K562 (cell line): ENCODE measurements at places on chromosomes 5 and 9. TPM values are rescaled to one million over a fixed set of nuclear protein-coding genes. Genes with fewer than 3 reads are reported as not detected.

GRCh38 chr5:154412925-154413324, 32.9 kb upstream of the SAP30L start:
- DNase-seq: no peak
- no peaks in the 10 kb centered on the region for H3K27me3 ChIP-seq
- peaks cover 33% of the 10 kb centered on the region; the same call in 2 of the 3 replicates for H3K36me3 ChIP-seq
- no peaks in the 10 kb centered on the region for H3K4me1 ChIP-seq

DNA sequence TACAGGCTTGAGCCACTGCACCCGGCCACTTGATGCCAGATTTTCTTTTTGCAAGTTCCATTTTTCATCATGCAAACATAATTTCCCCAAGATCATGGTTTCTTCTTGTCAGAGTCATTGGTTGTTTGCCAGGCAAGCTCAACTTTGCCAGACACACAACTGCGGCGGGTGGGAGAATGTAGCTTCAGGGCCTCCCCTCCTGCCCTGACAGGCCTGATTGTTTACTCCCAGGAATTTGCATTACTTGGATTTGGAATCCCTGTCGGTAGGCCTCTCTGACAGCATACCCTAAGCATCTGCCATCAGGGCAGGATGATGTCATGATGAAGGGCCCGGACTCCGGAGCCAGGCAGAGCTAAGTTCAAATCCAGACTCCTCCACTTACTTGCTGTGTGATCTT, 15.1 kb downstream of the RPS14 start:
- DNase-seq: no peak
- no peak overlapping the region for H3K4me3 ChIP-seq
- H3K27me3 ChIP-seq: peaks cover 15% of the 10 kb centered on the region
- H3K4me1 ChIP-seq: peaks cover 6% of the 10 kb centered on the region
- no peak overlapping the region for H3K27ac ChIP-seq

DNA sequence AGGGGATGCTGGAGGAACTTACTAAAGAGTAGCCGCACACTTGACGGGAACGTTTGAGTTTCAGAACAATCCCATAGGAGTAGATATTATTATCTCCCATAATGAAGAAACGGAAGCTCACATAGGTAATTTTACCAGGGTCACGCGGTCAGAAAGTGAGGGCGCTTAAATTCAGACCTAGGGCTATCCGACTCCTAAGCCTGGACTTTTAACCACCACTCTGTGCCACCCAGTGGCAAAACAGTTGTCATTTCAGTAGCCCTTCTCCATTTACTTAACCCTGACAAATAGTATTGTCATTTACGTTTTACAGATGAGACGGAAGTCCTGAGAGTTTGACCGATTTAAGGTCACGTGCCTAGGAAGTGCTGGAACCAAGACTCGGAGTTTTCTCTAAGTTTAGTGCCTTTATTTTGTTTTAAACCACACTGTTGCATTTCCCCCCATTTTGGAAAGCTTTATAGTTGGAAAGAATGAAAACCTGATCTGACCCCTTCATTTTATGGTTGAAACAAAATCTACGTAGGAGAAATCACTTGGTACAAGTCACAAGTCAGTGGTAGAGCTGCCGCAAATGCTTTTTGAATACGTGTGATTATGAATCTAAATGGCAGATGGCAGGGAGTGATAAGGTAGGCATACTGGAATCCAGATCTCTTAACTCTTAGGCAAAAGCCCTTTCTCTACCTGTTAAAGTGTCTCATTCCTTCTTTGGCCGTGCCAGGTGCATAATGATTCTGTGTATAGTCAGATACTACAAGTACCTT, 650 bp downstream of the MRRF start:
- H3K4me1 ChIP-seq: peaks cover 26% of the 10 kb centered on the region; the same call in 2 of the 3 replicates
- peak overlapping the region; percentile 94 for H3K27ac ChIP-seq
- H3K27me3 ChIP-seq: no peaks in the 10 kb centered on the region
- peaks cover 60% of the 10 kb centered on the region for H3K36me3 ChIP-seq
- no peak for DNase-seq

GRCh38 chr9:98121058-98121457, 2.0 kb upstream of the TRIM14 start:
- peaks cover 26% of the 10 kb centered on the region; the same call in 2 of the 3 replicates for H3K36me3 ChIP-seq
- no peak overlapping the region for H3K27ac ChIP-seq
- H3K4me3 ChIP-seq: no peak overlapping the region
- peak; percentile 44 for DNase-seq

DNA sequence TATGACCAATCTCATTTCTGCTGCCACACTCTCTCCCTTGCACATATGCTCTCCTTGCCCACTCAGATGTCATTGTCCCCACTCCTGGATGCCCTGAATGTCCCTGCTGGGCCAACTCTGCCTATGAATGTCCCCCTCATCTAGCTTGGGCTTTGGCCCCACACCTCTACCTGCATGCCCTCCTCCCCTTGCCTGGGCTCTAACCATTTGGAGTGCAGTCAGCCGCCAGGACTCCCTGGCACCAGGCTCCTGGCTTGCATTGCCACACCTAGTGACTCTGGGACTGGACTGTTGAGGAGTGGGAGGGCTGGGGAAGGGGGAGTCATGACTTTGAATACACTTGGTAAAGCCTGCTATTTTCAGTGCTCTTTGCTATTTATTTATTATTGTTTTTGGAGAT, 41.6 kb upstream of the POMT1 start:
- H3K36me3 ChIP-seq: peaks cover 94% of the 10 kb centered on the region
- H3K27ac ChIP-seq: no peak overlapping the region
- no peak overlapping the region for H3K4me3 ChIP-seq
- no peaks in the 10 kb centered on the region for H3K27me3 ChIP-seq
- no peak for DNase-seq
- H3K4me1 ChIP-seq: no peaks in the 10 kb centered on the region

- no peaks in the 10 kb centered on the region for H3K36me3 ChIP-seq
- H3K4me1 ChIP-seq: no peaks in the 10 kb centered on the region
- peaks cover 8% of the 10 kb centered on the region; the same call in 2 of the 3 replicates for H3K27me3 ChIP-seq
- no peak overlapping the region for H3K4me3 ChIP-seq
These were observed 99.1 kb upstream of the PRRC1 start for GRCh38 chr5:127418367-127418766.

- H3K4me3 ChIP-seq: no peak overlapping the region
- no peak overlapping the region for H3K27ac ChIP-seq
- H3K4me1 ChIP-seq: no peaks in the 10 kb centered on the region
- no peak for DNase-seq
- peaks cover 59% of the 10 kb centered on the region for H3K27me3 ChIP-seq
- no peaks in the 10 kb centered on the region for H3K36me3 ChIP-seq
These were observed 125.7 kb downstream of the FGF18 start for GRCh38 chr5:171544913-171545765.

GRCh38 chr5:15554542-15554941, 54.6 kb downstream of the FBXL7 start:
- H3K27ac ChIP-seq: no peak overlapping the region
- H3K4me3 ChIP-seq: no peak overlapping the region
- no peaks in the 10 kb centered on the region for H3K36me3 ChIP-seq
- H3K4me1 ChIP-seq: no peaks in the 10 kb centered on the region

GRCh38 chr5:150626853-150627276, 13.6 kb upstream of the SYNPO start:
- H3K36me3 ChIP-seq: no peaks in the 10 kb centered on the region
- H3K4me3 ChIP-seq: no peak overlapping the region
- no peaks in the 10 kb centered on the region for H3K4me1 ChIP-seq
- H3K27me3 ChIP-seq: peaks cover 64% of the 10 kb centered on the region

- peaks cover 4% of the 10 kb centered on the region for H3K27me3 ChIP-seq
- H3K27ac ChIP-seq: no peak overlapping the region
- no peak for DNase-seq
- H3K36me3 ChIP-seq: no peaks in the 10 kb centered on the region
- no peak overlapping the region for H3K4me3 ChIP-seq
These were observed 322.7 kb downstream of the ARHGEF28 start for GRCh38 chr5:73948720-73949119.

DNA sequence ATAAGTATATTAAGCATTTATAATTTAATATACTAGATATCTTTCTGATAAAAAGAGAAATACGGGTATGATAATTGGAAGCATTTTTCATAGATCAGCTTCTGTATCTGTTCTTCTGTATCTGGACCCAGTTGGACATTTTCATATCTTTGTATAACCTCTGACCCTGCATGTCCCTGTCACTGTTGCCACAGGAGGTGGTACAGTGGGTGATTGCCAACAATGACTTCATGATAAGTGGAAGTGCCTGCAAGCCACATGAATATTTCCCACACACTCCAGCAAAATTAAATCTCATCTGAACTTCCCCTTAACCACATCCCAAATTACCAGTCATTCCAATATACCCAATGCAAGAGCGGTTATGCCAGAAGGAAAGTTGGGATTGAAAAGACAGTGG, 376.4 kb downstream of the ARRDC3 start:
- H3K4me3 ChIP-seq: no peak overlapping the region
- no peaks in the 10 kb centered on the region for H3K4me1 ChIP-seq
- no peak overlapping the region for H3K27ac ChIP-seq

- H3K27me3 ChIP-seq: peaks cover 42% of the 10 kb centered on the region
- DNase-seq: no peak
- no peaks in the 10 kb centered on the region for H3K36me3 ChIP-seq
These were observed 209.6 kb upstream of the IRX1 start for GRCh38 chr5:3385991-3386519.

GRCh38 chr5:15577132-15577531, 77.2 kb downstream of the FBXL7 start:
- no peaks in the 10 kb centered on the region for H3K36me3 ChIP-seq
- no peak overlapping the region for H3K4me3 ChIP-seq
- DNase-seq: no peak
- no peaks in the 10 kb centered on the region for H3K4me1 ChIP-seq
- H3K27ac ChIP-seq: no peak overlapping the region

DNA sequence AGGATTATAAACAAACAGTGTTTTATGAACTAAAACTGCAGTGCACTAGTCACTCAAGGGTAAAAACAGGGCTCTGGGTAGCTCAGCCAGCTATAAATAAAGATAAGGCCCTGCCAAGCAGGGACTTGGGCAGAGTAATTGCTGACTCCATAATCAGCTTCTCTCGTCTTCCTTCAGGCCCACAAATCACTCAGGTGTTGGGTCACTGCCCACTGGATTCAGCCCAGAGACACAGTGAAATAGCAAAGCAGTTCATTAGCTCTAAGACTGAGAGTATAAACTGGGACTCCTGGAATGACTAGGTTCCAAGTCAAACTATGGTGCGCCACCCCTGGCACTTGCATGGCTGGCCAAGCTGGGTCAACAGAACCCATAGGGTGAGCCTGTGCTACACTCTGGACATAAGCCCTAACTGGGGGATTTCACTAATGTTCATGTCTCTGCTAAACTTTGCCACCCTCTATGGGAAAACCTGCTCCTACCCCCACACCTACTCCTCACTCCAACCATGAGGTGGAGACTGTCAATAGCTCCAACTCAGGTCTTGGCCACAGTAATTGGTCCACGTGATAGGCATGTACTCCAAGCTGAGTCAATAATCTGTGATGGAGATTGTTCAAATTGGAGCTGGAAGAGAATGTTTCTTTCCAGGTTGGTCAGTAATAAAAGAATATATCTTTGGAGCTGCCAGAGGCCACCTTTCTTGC, 158.5 kb downstream of the SLIT3 start:
- no peaks in the 10 kb centered on the region for H3K36me3 ChIP-seq
- H3K27me3 ChIP-seq: peaks cover 25% of the 10 kb centered on the region
- no peak overlapping the region for H3K4me3 ChIP-seq
- H3K4me1 ChIP-seq: no peaks in the 10 kb centered on the region

DNA sequence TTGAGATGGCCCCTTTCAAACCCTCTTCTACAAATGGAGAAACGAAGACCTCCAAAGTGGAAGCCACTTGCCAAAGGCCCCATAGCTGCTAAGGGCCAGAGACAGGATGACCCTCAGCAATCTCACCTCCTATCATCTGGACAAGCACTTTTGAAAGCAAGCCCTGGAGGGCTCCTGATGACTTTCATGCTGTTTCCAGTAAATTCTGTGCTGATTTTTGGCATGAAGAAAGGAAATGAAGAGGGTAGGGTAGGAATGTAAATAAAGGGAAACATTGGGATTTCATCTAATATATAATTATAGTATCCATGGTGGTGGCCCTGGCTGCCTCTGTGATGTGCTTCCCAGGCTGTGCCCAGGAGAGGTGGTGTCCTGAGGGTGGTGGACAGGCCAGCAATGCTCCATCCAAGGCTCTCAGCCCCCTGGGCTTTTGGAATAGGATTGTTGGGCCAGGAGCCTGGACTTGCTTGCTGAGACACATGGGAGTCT, 208.0 kb upstream of the TRIM32 start:
- H3K36me3 ChIP-seq: no peaks in the 10 kb centered on the region
- DNase-seq: no peak
- no peaks in the 10 kb centered on the region for H3K27me3 ChIP-seq
- no peak overlapping the region for H3K4me3 ChIP-seq
- H3K27ac ChIP-seq: no peak overlapping the region

GRCh38 chr5:35284364-35284763, 54.1 kb upstream of the PRLR start:
- H3K27me3 ChIP-seq: no peaks in the 10 kb centered on the region
- no peaks in the 10 kb centered on the region for H3K4me1 ChIP-seq
- H3K36me3 ChIP-seq: no peaks in the 10 kb centered on the region
- no peak for DNase-seq
- no peak overlapping the region for H3K4me3 ChIP-seq

GRCh38 chr5:115100319-115100955, 69.3 kb downstream of the TRIM36 start:
- DNase-seq: no peak
- no peak overlapping the region for H3K27ac ChIP-seq
- H3K4me1 ChIP-seq: no peaks in the 10 kb centered on the region
- no peak overlapping the region for H3K4me3 ChIP-seq

GRCh38 chr5:154868702-154869101, 10.3 kb downstream of the CNOT8 start:
- no peak for DNase-seq
- no peaks in the 10 kb centered on the region for H3K27me3 ChIP-seq
- peaks cover 76% of the 10 kb centered on the region for H3K36me3 ChIP-seq
- H3K4me3 ChIP-seq: no peak overlapping the region

DNA sequence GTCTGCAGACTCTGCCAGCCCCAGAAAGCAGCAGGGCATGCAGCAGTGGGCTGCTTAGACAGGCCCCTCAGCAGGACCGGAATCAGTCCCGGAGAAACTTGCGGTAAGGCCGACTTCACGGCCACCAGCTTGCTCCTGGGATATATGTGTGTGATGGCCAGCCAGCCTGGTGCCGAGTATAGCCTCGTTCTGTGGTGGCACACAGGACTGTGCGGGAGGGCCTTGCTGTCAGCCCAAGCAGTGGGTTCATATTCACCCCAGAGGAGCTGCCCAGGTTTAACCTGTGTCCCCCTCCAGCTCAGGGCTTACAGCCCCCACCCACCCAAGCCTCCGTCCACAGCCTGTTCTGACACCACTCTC, 112.9 kb downstream of the DAB2IP start:
- H3K27me3 ChIP-seq: peaks cover 95% of the 10 kb centered on the region
- no peak overlapping the region for H3K4me3 ChIP-seq
- DNase-seq: no peak
- H3K4me1 ChIP-seq: no peaks in the 10 kb centered on the region

TMC1 gene
- total RNA-seq: not detected in 2 replicates

ZDHHC11B gene
- 0.16 TPM in 1 of 2 replicates, not detected in the other for total RNA-seq

CYLC2 gene
- not detected in 2 replicates for total RNA-seq

GTF2H2 gene
- 51.8 and 54.0 TPM in 2 replicates for total RNA-seq

GCNT4 gene
- 0.02 TPM in 1 of 2 replicates, not detected in the other for total RNA-seq

NOXA1 gene
- total RNA-seq: 0.63 and 1.2 TPM in 2 replicates

RETREG1 gene
- total RNA-seq: 0.20 TPM in 2 replicates

CTNND2 gene
- 0.13 and 0.35 TPM in 2 replicates for total RNA-seq

KCNN2 gene
- total RNA-seq: 0.07 TPM in 1 of 2 replicates, not detected in the other

CMBL gene
- 119 and 121 TPM in 2 replicates for total RNA-seq

LAMC3 gene
- total RNA-seq: 0.09 TPM in 1 of 2 replicates, not detected in the other

TNC gene
- 0.16 and 0.29 TPM in 2 replicates for total RNA-seq

SPATA31A3 gene
- total RNA-seq: not detected in 2 replicates
